Activated T-helper 2 cell treated with anti-CD3 and anti-CD28 coated beads, Interferon-gamma antibody, Interleukin-2, Interleukin-4, amounts not matched to agents 10 μg/mL and 5 μg/mL and 100 μg/mL, durations not matched to agents 14 hours and 24 hours and 36 hours (primary cell): ENCODE measurements at places on chromosomes 6 and 20. TPM values are rescaled to one million over a fixed set of nuclear protein-coding genes. Genes with fewer than 3 reads are reported as not detected.
A peak's percentile ranks its signal among the peaks of the same experiment; 100 is the strongest.

DNA sequence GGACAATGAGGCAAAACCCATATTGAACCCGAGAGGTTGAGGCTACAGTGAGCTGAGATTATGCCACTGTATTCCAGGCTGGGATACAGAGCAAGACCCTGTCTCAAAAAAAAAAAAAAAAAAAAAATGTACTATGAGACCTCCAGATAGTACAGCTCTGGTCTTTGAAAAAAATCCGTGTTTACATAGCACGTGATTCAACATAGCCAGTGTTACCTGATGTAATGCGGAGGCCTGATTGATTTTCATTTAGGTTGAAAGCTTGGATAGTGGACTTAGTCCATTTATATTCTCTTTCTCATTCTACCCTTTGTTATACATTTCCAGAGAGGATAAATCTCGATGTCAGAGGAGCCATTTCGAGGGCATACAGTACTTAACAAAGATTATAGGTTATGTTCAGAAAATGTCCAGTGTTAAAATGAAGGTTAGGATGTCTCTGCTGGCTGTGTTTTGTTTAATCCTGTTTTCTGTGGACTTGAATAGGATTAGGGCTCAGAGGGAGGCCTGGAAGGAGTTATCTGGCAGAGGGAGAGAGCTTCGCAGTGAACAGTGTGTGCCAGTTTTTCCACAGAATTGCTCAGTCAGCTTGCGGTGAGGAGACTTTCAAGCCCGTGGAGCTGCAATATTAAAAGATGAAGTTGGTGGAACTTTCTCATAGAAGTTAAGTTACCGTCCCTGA lies 33.9 kb upstream of the BCLAF1 start:
- no peak for DNase-seq

Gene ZNF391
- total RNA-seq: 0.44 and 0.82 TPM in 2 replicates

GRCh38 chr20:45630371-45630770 lies 713 bp downstream of the WFDC9 start:
- no peak for DNase-seq

- DNase-seq: no peak
Measured at GRCh38 chr6:48449002-48449401, 338.0 kb upstream of the PTCHD4 start.

GRCh38 chr6:1312473-1313367 lies 822 bp downstream of the FOXQ1 start:
- peak; percentile 11 for DNase-seq

DNA sequence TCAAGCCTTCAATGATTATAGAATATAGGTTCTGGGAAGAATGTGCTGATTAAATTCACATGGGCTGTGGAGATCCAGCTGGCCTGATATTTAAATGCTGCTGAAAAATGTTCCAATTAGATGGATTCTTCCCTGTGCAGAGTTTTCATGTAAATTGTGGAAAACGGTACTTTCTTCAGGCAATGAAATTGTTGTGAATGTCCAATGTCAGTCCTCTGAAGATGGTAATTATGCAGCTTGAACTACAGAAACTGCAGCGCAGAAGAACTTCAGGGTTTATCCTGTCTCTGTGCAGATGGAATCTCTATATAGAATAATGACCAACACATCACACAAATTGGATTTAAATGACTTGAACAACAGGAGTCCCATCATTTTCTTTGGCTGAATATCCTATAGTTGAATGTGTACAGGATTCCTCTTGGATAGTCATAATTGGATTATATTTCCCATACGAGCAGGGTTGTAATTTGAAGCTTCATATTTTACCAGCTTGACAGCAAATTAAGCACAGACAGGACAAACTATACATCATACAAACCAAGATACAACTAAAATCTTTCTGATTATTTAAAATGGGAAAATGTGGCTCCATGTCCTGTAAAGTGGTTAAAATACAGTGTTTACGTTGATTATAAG lies 82.3 kb downstream of the CAP2 start:
- DNase-seq: no peak

DNA sequence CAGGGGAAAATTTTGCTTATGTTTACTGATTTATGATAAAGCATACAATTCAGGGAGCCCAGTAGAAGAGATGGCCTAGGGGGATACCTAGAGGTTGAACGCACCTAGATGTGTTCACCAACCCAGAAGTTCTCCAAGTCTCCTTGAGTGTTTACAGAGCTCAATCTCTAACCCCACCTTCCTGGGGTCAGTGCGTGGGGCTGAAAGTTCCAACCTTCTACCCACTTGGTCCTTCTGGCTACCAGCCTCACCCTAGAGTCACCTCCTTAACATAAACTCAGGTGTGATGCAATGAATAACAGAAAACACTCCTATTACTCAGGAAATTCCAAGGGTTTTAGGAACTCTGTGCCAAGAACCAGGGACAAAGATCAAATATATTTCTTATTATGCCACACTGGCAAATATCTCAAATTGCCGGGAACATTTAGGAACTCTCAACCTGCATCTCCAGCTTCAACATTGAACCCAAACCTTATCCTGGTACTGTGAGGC lies 26.4 kb downstream of the AFG1L start:
- DNase-seq: no peak

Gene GLP1R
- total RNA-seq: 0.05 and 0.14 TPM in 2 replicates

GRCh38 chr6:88548891-88549505 lies 382.9 kb upstream of the CNR1 start:
- DNase-seq: no peak

Gene ROMO1
- 93.0 and 98.4 TPM in 2 replicates for total RNA-seq

DNA sequence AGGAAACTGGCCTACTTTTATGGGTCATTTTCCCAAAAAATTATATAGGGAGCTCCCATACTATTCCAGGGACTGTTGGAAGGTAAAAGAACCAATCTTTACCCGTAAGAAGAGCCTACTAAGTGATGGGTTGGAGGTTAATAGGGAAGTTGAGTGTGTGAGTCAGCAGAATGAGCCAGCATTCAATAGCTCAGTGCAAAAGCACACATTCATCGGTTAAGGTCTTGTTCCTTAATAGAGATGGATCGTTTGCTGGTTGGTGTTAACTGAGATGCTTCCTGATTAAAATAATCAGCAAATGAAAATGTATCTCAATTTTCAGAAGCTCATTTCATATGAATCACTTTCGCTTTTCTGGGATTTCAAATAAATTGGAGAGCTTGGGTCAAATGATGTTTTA lies 115.3 kb upstream of the MRPS10 start:
- DNase-seq: no peak

DNA sequence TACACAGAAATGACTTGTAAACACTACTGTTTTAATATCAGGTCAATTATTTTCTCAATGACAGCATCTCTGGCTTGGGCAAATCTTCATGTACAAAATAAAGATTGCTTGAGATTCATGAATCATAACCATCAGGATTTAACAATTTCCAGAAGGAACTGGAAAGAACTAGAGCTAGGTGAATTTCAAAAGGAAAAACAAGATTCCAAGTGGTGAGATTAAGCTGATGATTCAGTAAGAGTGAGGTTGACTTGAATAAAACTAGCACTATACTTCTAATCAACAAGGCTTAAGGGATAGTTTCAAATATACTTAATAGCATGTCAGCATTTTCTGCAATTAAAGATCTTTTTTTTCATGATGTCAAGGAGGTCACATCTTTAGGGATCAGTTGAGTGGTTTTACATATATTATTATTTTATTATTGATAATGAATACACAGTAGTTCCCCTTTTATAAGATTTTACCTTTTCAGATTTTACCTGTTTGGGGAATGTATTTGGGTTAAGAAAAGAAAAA lies 43.5 kb upstream of the HCRTR2 start:
- no peak for DNase-seq

GRCh38 chr6:168959696-168960095 lies 293.9 kb downstream of the THBS2 start:
- DNase-seq: no peak

Gene BCAS1
- not detected in 2 replicates for total RNA-seq

Gene TCP11
- not detected in 2 replicates for total RNA-seq

Gene OR12D3
- not detected in 2 replicates for total RNA-seq

DNA sequence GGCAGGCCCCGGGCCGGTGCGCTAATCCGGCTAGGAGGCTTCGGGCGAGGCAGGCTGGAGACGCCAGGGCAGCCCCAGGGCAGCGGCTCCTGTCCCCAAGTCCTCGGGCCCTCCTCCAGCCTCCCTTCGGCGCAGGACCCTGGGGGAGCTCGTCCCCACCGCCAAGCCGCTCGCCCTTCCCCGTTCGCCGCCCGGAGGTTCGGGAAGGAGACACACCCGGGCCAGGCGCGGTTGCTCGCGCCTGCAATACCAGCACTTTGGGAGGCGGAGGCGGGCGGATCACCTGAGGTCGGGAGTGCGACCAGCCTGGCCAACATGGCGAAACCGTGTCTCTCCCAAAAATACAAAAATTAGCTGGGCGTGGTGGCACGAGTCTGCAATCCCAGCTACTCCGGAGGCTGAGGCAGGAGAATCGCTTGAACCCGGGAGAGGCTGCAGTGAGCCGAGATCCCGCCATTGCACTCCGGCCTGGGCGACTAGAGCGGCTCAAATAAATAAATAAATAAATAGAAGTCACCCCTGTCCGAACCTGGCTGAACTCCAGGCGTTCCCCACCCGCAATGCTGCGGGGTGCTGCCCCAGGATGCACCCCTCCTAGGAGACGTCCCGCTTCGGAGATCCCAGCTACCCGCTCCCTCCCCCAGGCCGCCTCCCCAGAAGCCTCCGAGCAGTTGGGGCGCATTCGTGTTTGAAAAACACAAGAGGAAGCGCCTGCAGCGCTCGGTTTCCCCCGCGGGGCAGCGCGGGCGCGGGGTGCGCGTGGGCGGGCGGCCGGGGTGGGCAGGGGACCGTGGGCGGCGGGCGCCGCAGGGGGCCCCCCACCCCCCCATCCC lies 27.5 kb downstream of the SERPINB9 start:
- DNase-seq: no peak

Gene HEY2
- total RNA-seq: not detected in 2 replicates

Gene POM121L2
- not detected in 2 replicates for total RNA-seq

DNA sequence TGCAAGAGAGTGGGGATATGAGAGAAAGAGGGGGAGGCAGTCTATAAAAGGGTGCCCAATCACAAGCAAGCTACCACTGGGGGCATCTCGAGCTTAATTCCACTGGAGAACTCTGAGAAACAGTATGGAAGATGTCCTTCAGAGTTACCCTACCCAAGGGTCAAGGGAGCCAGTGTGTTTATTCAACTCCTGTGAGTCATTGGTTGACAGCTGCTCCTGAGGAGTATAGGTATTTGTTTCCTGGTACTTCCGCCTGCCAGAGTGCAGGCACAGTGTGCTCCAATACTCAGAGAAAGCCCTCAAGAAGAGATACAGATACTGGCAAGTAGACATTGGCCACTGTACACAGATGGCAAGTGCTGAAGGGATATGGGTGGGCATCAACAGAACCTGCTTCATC lies 49.5 kb downstream of the ARHGAP40 start:
- DNase-seq: no peak

Gene RCAN2
- total RNA-seq: not detected in 2 replicates

Gene TAF4
- 23.6 and 26.9 TPM in 2 replicates for total RNA-seq

- DNase-seq: no peak
Measured at GRCh38 chr20:17538517-17539170, 7.5 kb upstream of the BFSP1 start.

DNA sequence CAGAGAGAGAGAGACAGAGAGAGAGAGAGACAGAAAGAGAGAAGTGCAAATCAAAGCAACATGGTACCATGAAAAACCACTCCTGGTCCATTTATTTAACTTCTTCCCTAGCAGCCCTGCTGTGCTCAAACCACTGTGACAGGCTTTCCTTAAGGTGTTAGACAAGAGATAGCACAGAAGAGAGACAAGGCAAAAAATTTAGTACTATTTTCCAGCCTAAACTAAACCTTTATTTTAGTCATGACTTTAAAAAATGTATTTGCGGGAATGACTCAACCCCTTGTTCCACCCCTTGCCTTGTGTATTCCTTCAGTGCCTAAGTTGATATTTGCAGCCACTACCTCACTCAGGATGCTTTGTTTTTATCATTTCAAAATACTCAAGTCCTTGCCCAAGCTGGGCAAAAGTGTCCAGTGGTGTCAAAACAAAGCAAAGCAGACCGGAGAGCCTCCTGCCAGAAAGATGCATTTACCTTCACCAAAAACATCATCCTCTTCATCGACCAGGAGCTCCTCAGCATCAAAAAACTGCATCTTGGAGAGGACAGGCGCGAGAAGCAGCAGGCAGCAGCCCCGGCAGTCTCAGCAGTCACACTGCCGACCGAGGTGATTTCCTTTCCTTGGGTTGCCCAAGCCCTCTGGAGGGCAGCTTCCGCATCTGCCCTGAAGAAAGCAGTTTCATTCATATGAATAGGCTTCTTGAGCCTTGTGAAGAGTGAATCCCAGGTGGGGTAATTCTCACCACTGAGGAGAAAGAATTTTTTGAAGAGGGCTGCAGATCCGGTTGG lies at the start of gene RIPOR2:
TSS of gene RIPOR2 (minus strand) at position 595 of the 787 bp plus-strand sequence. CDS start at position 533, 62 bp downstream.
- peak; percentile 69 for DNase-seq

Gene SPAG4
- 6.9 and 11.8 TPM in 2 replicates for total RNA-seq

DNA sequence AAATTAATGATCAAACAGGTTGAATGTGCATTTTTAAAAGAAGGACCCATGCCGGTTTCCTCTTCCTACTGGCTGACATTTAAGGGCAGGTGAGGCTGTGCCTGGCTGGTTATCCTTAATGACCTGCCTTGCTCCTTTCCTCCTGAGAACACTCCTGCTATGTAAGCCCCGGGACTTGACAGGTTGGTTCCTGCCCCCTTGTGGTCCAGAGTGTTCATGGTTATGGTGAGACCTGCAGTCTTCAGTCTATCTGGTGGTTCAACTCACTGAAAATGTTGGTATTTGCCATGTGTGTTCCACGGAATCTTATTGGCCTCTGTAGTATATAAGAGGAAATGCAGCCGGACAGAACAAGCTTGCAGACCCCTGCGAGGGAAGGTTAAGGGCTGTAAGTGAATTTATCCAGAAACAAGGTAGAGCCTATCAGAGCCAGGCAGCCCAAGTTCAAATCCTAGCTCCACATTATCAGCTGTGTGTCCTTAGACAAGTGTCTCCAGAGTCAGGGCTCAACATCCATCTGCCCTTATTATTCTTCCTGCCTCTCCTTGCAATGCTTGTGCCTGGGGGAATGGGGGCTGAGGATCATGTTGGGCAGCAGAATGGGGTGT lies 5.2 kb upstream of the BPIFA3 start:
- peak; percentile 11 for DNase-seq

- DNase-seq: no peak
Measured at GRCh38 chr6:105022416-105022815, 65.5 kb downstream of the LIN28B start.

DNA sequence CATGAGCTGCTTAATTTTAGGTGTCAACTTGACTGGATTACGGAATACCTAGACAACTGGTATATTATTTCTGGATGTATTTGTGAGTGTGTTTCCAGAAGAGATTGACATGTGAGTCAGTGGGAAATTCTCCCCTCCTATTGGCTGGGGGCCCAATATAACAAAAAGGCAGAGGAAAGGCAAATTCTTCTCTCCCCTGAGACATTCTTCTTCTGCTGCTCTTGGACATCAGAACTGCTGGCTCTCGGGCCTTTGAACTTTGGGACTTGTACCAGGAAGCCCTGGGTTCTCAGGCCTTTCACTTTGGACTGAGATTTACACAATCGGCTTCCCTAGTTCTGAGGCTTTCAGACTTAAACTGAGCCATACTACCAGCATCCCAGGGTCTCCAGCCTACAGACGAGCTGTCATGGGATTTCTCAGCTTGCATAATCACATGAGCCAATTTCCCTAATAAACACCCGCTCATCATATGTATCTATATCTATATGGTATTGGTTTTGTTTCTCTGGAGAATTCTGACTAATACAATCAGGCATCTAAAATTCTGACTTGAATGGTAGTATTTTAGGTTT lies 7.6 kb upstream of the BTN3A3 start:
- no peak for DNase-seq

GRCh38 chr6:151290877-151291721 lies 51.3 kb downstream of the AKAP12 start:
- no peak for DNase-seq

Gene MATN4
- total RNA-seq: 0.39 and 0.64 TPM in 2 replicates
